ENCODE measurements at places on chromosomes 6 and 20.

GRCh38 chr20:41138475-41139226 is 1.3 kb downstream of the PLCG1 start:
- no peaks in the 10 kb centered on the region for H3K27me3 ChIP-seq
- H3K27ac ChIP-seq = peak overlapping the region; percentile 97
- H3K4me3 ChIP-seq = peak overlapping the region; percentile 97
- peaks cover 4% of the 10 kb centered on the region for H3K36me3 ChIP-seq

- no peaks in the 10 kb centered on the region for H3K36me3 ChIP-seq
- no peak for DNase-seq
- no peak overlapping the region for H3K27ac ChIP-seq
Observed at GRCh38 chr6:91705646-91706045, 1118.8 kb upstream of the MAP3K7 start.

- H3K36me3 ChIP-seq = peaks cover 14% of the 10 kb centered on the region
- H3K27me3 ChIP-seq = peaks cover 6% of the 10 kb centered on the region
- peak overlapping the region; percentile 96 for H3K4me3 ChIP-seq
- peak; percentile 91 for DNase-seq
- peak overlapping the region; percentile 81 for H3K27ac ChIP-seq
Observed at GRCh38 chr6:157323966-157324300, 614 bp upstream of the TMEM242 start.

- no peaks in the 10 kb centered on the region for H3K27me3 ChIP-seq
- no peak for DNase-seq
- no peak overlapping the region for H3K4me3 ChIP-seq
- peaks cover 6% of the 10 kb centered on the region for H3K4me1 ChIP-seq
- no peak overlapping the region for H3K27ac ChIP-seq
- H3K36me3 ChIP-seq = no peaks in the 10 kb centered on the region
Observed at GRCh38 chr6:47495954-47496545, 18.5 kb downstream of the CD2AP start.

- H3K27ac ChIP-seq = no peak overlapping the region
- no peaks in the 10 kb centered on the region for H3K27me3 ChIP-seq
- no peak overlapping the region for H3K4me3 ChIP-seq
- peaks cover 6% of the 10 kb centered on the region for H3K4me1 ChIP-seq
- no peaks in the 10 kb centered on the region for H3K36me3 ChIP-seq
Observed at GRCh38 chr6:87333033-87333432, 4.0 kb upstream of the GJB7 start.

GRCh38 chr6:125132058-125132457 is 21.5 kb upstream of the TPD52L1 start:
- H3K4me1 ChIP-seq = no peaks in the 10 kb centered on the region
- no peaks in the 10 kb centered on the region for H3K36me3 ChIP-seq
- no peak overlapping the region for H3K4me3 ChIP-seq
- no peak overlapping the region for H3K27ac ChIP-seq
- no peak for DNase-seq
- H3K27me3 ChIP-seq = no peaks in the 10 kb centered on the region

DNA sequence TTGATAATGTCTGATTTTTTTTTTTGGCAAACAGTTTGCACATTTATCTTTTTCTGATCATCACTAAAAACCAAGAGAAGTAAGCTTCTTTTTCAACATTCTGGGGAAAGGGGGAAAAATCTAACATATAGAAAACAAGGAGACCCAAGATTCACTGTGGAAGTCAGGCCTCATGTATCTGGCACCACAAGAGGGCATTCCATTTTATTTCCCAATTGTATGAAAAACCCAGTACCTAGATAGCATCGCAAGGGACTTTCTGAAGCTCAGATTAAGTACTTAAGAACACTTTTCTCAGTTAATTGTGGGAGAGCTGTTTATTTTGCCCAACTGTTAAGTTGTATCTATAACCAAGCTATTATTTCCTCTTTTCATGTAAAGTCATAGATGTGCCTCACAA is 152.9 kb downstream of the KLHL32 start:
- no peak overlapping the region for H3K27ac ChIP-seq
- H3K36me3 ChIP-seq = no peaks in the 10 kb centered on the region
- no peak overlapping the region for H3K4me3 ChIP-seq

DNA sequence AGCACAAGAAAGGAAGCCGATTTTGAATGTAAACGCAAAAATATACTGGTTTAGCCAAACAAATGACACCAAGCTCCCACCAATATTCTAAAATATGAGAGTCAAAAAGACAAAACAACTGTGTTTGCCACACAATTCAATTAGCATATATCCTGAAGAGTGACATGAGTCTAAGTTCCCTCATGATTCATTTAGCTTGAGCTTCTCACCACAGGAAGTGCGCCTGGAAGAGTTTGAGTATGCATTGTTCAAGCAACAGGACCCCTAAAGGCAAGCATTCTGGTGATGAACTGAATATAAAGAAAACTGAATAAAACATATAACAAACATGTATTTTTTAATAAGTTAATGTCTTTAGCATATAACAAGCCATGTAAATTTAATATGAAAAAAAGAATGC is 115.2 kb upstream of the RUNX2 start:
- no peak overlapping the region for H3K27ac ChIP-seq
- H3K4me1 ChIP-seq = no peaks in the 10 kb centered on the region
- peaks cover 7% of the 10 kb centered on the region for H3K36me3 ChIP-seq

- H3K4me3 ChIP-seq = no peak overlapping the region
- peaks cover 5% of the 10 kb centered on the region for H3K4me1 ChIP-seq
- H3K36me3 ChIP-seq = no peaks in the 10 kb centered on the region
- H3K27ac ChIP-seq = no peak overlapping the region
Observed at GRCh38 chr6:134065706-134066105, 13.3 kb upstream of the SLC2A12 start.

DNA sequence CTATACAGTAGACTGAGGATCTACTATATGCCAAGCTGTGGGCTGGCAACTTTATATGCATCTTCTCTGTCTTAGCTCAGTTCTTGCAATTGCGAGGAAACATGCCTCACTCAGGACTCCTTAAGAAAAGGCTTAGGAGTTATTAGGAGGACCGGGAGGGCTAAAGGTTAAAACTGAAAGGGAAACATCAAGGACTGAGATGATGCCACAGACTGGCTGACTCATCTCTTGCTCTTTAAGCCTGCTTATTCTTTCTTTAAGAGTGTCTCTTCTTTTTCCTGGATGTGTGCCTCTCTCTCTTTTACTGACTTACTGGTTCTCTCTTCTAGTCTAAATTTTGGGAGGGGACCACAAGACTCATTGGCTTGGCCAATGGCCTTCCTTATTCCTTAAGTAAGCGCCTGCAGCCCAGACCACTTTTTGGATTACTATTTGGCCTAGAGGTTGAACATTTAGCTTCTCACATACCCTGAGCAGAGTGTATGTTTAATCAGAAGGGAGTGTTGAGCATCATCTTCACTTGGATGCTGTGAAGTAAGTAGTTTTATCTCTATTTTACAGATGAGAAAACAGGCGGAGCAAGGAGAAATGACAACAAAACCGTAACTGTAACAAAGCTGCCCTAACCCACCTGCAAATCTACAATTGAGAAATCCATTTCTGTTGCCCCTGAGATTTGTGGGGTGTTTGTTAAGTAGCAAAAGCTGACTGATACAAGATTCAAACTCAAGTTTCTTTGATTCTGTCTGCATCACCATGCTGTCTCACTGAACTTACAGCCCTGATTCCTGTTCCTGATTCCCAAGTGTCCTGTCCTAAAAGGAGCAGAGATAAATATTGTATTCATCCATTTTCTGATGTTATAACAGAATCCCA is 7.2 kb upstream of the SDC4 start:
- H3K27me3 ChIP-seq = no peaks in the 10 kb centered on the region
- peaks cover 2% of the 10 kb centered on the region for H3K4me1 ChIP-seq
- no peaks in the 10 kb centered on the region for H3K36me3 ChIP-seq

- DNase-seq = no peak
- H3K36me3 ChIP-seq = no peaks in the 10 kb centered on the region
- no peak overlapping the region for H3K4me3 ChIP-seq
- no peaks in the 10 kb centered on the region for H3K4me1 ChIP-seq
Observed at GRCh38 chr6:26116267-26116666, 29.0 kb downstream of the HFE start.

- no peaks in the 10 kb centered on the region for H3K36me3 ChIP-seq
- H3K4me1 ChIP-seq = peaks cover 9% of the 10 kb centered on the region
Observed at GRCh38 chr6:16320533-16321340, 82.3 kb downstream of the GMPR start.

DNA sequence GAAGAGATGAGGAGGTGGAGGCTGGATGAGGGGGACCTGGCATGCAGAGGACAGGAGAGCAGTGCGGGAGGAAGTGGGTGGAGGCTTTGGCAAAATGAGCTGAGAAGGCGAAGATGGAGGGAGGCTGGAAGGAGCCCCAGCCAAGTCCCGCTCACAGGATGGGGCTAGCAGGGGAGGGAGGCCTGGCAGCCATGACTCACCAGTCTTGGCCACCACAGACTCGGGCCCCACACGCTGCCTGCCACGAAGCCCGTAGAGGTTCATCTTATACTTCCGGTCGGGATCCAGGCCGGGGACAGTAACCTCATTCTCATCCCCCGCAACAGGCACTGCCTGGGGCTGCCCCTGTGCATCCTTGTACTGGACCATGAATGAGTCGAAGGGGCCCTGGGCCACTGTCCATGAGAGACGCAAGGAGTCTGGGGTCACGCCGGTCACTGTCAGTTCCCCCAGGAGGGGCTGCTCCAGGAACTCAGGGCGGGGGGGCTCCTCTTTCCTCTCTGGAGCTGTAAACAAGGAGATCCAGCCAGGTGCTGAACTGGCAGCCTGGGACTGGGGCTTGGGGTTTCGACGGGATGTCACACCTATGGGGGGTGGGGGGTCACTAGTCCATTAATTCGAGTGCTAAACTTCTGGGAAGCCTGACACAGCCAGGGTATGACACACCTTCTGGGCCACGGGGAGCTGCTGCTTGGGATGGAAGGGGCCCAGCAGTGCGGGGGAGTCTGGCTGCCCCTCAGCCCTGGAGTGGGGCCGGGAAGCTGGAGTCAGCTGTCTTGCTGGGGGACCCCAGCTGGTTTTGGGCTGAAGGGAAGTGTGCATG is 27.8 kb downstream of the TNXB start:
- no peak overlapping the region for H3K4me3 ChIP-seq
- H3K4me1 ChIP-seq = no peaks in the 10 kb centered on the region
- DNase-seq = no peak
- no peaks in the 10 kb centered on the region for H3K36me3 ChIP-seq

DNA sequence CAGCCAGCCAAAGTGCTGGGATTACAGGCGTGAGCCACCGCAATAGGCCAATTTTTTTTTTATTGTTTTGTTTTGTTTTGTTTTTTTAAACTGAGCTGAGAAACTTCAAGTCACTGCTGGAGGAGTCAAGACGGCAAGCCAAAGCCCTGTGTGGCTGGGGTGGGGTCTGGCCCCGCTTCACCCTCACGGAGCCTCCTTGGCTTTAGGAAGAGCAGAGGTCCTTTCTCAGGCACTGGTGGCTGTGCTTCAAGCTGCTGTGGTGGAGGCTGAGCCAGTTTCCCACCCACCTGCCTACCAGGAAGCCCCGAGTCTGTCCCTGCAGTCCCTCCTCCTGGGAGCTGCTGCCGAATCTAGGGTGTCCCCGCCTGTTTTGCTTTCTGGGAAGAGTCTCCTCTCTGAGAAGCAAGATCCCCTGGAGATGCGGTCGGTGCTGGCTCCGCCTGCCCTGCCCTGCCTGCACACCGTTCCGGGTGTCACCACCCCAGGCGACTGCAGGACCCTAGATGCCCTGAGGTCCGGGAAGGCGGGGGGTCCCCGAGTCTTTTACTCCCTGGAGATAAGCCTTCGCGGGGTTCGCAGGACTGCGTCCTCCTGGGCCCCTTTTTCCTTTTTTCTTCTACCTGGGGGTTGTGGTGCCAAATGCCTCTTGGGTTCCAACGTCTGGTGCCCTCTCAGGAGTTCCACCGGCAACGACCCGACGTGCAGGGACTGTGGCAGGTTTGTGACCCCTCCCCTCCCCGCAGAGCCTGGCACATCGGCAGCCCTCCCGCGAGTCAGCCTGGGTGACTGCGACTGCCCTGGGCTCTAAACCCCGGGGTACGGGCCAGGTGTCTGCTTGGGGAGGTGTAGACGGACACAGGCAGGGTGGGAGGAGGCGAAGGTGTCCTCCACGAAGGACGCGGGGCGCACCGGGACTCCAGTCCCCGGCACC is 100.7 kb downstream of the TAF4 start:
- no peak overlapping the region for H3K4me3 ChIP-seq
- no peak overlapping the region for H3K27ac ChIP-seq
- H3K4me1 ChIP-seq = no peaks in the 10 kb centered on the region
- no peak for DNase-seq

DNA sequence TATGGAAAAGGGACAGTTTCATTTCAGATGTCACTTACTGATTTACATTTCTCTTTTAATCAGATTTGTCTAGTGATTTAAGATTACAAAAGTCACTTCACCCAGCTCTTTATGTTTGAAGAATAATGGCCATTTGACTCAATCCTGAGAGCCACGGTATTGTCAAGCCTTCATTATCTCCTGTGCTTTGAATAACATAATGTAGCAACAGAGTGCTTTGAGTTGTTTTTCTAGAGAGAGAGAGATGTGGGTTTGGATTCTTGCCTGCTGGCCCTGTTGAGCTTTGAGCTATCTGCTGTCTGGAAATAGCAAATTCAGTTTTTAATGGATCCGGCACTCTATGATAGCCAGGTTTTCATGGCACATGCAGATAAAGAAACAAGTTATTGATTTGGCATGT is 478.4 kb upstream of the SOX4 start:
- no peak overlapping the region for H3K4me3 ChIP-seq
- no peaks in the 10 kb centered on the region for H3K27me3 ChIP-seq

DNA sequence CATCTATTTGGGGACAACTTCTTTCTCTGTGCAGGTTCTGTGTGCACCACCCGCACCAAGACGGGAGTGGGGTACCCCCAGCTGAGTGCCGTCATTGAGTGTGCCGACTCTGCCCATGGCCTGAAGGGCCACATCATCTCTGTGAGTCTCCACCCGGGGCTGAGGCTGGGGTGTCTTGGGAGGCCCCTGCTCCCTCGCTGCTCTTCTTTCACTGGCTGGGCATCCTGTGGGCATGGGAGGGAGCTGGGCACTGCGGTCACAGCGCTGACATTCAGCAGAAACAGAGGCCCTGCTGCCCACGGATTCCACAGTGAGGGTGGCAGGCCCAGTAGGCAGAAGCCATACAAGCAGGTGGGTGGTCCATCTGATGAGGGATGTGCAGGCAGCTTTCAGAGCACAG is 40.4 kb downstream of the GMPR start:
- no peaks in the 10 kb centered on the region for H3K36me3 ChIP-seq
- H3K27me3 ChIP-seq = no peaks in the 10 kb centered on the region
- DNase-seq = no peak
- peaks cover 4% of the 10 kb centered on the region for H3K4me1 ChIP-seq
- no peak overlapping the region for H3K27ac ChIP-seq
- no peak overlapping the region for H3K4me3 ChIP-seq

DNA sequence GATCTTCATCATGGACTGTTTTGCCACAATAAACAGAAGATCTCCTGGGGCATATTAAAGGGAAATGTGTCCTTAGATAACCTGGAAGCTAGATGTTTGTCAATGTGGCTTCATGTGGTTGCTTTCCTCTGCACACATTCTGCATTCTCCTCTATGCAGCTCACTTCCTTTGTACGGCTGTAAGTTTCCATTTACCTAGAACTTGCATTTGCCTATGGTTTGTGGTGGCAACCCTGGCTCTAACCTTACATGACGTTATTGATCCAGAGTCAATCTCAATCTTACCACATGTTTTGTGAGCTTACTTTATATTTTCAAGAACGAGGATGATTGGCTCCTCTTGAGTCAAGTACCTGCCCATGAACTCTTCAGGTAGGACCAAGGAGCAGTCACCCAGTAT is 863.1 kb downstream of the MAFB start:
- no peak overlapping the region for H3K27ac ChIP-seq
- no peak overlapping the region for H3K4me3 ChIP-seq
- H3K27me3 ChIP-seq = no peaks in the 10 kb centered on the region
- no peaks in the 10 kb centered on the region for H3K36me3 ChIP-seq
- DNase-seq = no peak
- no peaks in the 10 kb centered on the region for H3K4me1 ChIP-seq

- H3K27me3 ChIP-seq = no peaks in the 10 kb centered on the region
- H3K27ac ChIP-seq = no peak overlapping the region
- peaks cover 12% of the 10 kb centered on the region for H3K4me1 ChIP-seq
Observed at GRCh38 chr20:43731927-43732326, 5.1 kb upstream of the GTSF1L start.

All from endodermal cell (in vitro differentiated cells).